CD4-positive, alpha-beta T cell treated with Interleukin-17A for 1 hour (primary cell): ENCODE measurements at places on chromosomes 12 and 14.
A peak's percentile ranks its signal among the peaks of the same experiment; 100 is the strongest.

- no peak for DNase-seq
Measured at GRCh38 chr14:91089958-91090535, 23.8 kb upstream of the DGLUCY start.

GRCh38 chr12:25189656-25190055, 5.3 kb downstream of the DNAI7 start:
- DNase-seq: no peak

DNA sequence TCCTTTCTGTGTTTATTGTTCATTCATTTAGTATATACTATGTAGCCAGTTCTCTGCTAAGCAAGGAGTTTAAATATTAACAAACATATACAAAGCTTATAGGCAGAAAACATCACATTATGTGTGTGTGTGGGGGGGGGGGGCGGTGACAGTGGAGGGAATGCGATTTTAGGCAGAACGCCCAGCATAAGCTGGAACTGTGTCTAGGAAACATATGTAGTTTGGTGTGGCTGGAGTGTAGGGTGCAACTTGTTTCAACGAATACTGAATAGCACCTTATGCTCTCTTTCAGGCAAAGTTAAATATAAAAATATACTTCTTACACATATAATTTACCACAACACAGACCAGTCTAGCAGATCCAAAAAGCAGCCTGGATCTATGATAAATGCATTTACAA, 980.6 kb downstream of the SLC6A15 start:
- DNase-seq: no peak

DNA sequence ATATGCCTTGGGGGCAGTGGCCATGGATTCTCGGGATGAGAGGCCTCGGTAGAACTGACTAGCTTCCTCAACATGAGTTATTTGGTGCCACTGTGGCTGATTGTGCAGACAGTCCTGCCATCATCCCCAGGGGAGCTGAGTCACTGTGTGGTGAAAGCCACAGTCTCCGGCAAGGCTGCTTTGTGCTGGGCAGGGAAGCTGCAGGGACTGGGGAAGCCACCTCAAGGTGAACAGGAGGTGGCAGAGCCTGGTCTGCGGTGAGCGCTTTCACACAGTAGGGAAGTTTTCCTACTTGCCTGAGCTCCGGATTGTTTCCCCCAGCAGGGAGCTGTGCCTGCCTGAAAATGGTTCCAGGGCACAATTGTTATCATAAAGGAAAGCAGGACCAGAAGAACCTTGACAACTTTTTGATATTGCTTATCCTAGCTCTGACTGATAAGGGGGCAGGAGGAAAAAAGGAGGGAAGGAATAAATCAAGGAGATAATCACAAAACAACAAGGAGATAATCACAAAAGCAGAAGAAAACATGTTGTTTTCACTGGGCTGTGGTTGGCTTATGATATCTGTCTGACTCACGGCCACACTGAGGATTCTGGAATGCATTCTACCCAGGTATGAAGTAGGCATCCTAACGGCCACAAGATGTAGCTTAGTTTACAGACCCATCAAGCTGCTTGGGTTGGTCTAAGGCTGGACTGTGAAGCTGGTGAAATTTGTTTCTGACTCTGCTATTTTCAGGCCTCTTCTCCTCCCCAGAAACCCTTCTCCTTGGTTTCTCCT, 32.2 kb upstream of the GNG2 start:
- peak; percentile 62 for DNase-seq

- no peak for DNase-seq
Measured at GRCh38 chr12:103827911-103828391, 13.1 kb downstream of the NT5DC3 start.

DNA sequence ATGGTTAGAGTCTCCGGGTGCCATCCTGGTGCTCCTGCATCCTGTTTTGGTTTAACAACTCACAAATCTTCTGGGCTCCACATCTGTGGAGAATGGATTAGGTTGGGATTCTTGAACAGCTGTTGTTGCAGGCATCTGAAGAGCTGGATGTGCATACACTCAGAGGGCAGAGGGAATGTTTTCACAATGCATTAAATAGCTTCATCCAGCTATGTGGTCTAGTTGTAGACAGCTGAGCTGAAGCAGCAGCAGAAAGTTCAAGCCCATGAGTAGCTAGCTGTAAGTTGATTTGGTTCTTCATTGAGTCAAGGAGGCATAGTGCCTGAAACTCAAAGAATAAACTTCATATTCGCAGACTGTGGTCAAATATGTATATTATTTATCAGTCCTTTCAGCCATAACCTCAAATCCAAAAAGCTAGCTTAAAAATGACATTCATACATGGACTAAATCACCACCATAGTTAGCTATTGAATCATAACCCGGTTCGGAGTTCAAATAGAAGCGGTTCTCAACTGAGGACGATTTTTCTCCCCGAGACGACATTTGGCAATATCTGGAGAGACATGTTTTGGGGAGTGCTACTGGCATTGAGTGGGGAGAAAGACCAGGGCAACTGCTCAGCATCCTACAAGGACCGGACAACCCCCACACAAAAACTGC, 858 bp upstream of the ANKRD13A start:
- DNase-seq: no peak

DNA sequence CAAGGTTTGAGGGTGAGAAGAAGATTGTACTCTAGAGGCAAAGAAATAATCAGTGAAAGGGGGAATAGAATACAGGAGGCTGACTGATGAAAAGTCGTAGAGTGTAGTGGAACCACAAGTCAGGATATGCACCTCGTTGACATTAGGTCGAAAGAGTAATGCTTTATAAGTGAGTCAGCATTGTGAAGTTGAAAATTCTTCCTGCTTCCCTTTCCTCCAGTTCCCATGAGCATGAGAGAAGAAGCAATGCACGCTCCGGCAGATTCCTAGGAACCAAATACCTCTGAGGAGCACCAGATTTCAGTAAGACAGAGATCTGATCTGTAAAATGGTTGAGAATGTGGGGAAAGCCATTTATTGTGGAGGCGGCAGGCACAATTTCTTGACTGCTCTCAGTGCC, 16.5 kb downstream of the CCER1 start:
- no peak for DNase-seq

DNA sequence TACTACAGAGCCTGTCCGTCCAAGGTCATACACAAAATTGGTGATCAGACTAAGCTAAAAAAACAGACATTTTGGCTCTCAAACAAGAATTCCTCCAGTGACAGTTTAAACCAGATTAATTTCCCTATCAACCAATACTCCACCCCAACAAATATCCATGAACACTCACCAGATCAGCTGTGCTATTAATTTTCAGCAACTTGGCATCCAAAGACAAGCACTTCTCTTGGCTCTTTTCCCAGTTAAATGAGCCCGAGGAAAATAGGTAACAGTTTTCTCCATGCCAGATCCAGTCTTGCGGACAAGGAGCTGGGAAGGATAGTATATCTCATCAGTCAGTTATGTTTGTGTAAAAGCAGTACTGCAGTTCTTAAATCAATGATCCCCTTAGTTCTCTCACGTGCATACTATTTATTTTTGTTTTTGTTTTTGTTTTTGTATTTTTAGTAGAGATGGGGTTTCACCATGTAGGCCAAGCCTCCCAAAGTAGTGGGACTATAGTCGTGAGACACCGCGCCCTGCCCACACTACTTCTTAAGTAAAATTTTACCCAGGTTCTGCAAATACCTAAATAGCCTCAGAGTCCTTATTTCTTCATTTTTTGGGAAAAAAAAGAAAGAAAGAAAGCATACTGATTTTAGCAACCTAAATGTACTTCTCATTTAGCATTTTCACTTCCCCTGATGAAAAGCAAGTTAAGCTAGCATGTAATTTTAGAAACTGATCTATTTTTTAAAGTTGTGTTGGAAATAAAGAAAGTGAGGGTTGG, 11.1 kb downstream of the OLR1 start:
- no peak for DNase-seq

DNA sequence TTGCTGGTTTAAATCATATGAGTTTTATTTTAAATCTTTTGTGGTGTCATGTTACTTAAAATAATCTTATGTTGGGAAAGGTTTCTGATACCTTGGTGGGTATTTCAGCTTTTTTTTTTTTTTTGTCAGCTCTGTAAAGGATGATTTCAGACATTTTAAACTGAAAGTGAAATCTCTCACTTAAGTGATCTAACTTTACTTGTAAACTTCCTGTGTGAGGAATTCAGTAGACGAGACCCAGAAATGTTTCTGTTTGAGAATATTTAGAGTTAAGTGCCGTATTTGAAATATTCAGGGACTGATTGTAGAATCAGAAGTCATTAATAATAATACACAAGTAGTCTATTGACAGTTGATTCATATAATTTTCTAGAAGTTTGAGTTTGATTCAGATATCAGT, 37.8 kb downstream of the PROX2 start:
- DNase-seq: peak; percentile 66

DNA sequence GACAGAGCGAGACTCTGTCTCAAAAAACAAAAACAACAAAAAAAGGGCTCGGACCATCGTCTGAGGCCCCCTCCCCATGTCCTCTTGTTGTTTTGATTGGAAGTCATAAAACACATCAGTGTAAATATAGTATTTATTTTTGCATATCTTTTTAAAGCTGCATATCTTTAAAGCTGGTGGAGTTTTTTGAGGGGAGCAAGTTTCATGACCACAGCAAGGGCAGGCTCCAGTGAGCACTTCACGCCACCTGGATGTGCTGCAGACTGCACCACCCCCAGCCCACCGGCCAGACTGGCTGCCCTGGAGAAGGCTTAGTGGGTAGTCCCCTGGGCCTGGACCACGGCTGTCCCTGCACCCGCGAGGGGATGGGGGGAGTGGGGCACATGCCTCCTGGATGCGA, 11.9 kb upstream of the BCL7A start:
- DNase-seq: no peak

DNA sequence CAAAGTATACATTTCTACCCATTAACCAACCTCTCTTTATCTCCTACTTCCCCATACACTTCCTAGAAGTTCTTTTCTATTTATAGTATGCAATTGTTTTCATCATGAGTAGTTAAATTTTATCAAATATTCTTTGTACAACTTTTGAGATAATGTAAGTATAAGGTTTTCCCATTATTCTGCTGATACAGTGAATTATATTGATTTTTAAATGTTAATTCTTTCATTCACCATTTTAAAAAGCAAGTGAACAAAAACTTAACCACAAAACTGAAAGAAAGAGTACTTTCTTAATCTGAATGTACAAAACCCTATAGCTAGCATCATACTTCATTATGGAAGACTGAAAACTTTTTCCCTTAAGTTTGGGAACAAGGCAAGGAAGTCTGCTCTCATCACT, 9.5 kb upstream of the SLCO1B3 start:
- DNase-seq: no peak
